Stimulated activated CD4-positive, alpha-beta T cell treated with anti-CD3 and anti-CD28 coated beads, Interleukin-1b, Interleukin-23, amount 100 ng/mL, for 1 hour (primary cell): ENCODE measurements at places on chromosomes 5 and 9.

DNA sequence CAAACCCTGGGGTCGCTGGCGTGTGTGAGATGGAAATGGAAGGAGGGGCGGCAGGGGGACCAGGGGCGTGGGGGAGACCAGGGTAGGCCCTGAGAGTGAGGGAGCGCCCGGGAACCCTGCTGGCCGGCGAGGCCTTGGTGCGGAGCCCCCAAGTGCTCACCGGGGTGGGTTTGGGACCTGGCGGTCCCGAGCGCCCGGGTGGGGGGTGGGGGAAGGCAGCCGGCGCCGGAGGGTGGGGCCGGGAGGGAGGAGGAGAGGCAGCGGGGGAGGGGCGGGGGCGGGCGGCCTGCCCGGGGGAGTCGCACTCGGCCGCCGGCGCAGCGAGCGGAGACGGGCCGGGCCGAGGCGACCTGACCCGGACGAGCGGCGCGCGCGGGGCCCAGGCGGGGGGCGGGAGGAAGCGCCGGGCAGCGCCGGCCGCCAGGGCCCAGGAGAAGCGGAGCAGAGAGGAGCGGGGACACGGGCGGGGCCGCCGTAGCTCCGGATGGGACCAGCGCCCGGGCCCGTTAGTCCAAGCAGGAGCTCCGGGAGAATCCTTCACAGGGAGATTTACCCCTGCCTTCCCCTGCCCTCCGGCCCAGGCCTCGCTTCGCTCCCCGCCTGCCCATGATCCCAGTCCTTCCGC, at the start of gene NPR2:
TSS of gene NPR2 (plus strand) at position 295 of the 625 bp plus-strand sequence. CDS start 818 bp downstream, outside the sequence.
- no peak for DNase-seq

GRCh38 chr9:38112049-38112448, 43.0 kb upstream of the SHB start:
- DNase-seq = no peak

DNA sequence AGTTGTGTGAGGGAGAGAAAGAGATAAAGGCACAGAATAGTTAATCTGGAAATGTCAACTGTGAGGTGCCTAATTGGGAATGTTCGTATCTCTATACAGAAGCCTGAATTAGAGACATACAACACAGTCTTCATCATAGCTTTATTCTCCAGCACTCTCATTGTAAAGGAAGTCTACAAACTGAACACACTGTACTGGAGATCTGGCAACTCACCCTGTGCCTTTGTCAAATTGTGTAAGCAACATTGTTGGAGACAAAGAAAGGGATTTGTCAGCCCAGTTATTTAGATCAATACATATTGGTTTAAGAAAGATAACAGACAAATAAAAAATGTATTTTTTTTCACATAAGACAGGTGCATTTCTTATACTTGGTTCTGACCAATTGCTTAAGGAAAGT, 832.9 kb upstream of the DMAC1 start:
- no peak for DNase-seq

DNA sequence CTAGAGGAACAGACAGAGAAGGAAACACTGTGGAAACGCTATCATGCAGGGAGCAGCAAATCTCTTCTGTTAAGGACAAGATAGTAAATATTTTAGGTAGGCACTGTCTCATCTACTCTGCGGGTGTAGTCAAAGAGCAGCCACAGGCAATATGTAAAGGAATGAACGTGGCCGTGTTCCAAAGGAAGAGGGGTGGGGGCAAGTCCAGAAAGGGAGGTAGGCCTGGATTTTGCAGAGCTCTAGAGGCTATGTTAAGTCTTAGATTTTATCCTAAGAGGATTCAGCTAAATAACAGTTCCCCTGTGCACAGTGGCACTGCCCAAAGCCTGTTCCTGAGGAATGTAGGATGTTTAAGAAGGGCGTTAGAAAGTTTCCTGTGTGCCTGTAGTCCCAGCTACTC, 161.6 kb downstream of the ACTL7B start:
- no peak for DNase-seq

GRCh38 chr9:137670391-137671195, 51.8 kb downstream of the EHMT1 start:
- DNase-seq = no peak

DNA sequence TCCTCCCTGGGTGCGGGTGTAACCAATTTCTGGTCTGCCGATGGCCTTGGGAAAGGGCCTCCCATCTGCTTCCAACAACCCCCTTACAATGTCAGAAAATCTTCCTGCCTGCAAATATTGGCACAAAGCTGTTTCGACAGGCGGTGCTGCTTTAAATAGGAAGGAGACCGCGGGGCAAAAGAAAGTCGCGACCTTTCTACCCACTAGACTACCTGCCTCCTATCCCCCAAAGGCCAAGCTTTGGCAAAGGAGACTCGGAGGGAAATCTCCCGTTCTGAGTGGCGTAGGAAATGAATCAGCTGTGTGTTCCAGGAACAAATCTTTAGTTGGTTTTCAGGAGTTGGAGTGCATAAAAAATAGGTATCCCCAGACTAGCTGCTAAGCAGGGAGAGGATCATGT, 36.8 kb upstream of the NFIB start:
- no peak for DNase-seq

DNA sequence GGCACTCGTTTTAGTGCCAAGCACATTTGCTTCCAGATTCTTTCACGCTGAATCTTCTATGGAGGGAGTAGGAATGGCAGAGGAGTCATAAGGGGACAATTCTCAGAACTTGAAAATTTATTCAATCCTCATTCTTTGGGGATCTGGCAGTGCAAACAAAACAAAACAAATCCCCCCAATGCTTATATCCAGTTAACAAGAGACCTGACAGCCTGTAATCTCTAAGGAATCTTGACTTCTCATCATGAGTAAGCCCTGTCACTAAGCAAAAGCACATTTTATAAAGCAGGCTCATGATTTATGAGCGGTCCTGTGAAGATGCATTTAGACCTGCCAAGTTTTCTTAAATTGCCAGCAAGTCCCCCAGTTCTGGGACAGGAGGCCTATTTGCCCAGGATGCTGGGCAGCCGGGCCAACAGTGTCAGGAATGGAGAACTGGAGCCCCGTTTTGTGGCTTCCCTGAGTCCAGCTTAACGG, 513.9 kb downstream of the CTNND2 start:
- DNase-seq = no peak

GRCh38 chr9:121581786-121582600, 69.4 kb upstream of the DAB2IP start:
- no peak for DNase-seq

- DNase-seq = no peak
These were observed 107.2 kb downstream of the PDE4D start for GRCh38 chr5:59786334-59786805.

DNA sequence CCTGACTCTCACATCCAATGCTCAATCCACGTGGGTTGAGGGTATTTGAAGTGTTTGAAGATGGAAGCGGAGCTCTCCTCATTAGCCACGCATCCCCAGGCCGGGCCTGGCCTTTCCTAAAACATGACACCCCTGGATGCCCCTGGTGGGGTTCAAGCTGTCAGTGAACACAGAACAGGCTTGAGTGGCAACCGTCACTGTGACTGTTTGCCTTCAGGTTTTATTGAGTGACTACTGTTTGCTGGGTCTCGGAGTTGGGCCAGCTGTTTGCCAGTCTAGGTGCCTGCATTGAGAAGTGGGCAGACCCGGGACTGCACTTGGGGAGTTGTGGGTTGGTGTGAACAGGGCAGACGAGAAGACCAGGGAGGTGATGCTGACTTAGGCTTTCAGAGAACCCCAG, 7.8 kb upstream of the OLFM1 start:
- DNase-seq = no peak

DNA sequence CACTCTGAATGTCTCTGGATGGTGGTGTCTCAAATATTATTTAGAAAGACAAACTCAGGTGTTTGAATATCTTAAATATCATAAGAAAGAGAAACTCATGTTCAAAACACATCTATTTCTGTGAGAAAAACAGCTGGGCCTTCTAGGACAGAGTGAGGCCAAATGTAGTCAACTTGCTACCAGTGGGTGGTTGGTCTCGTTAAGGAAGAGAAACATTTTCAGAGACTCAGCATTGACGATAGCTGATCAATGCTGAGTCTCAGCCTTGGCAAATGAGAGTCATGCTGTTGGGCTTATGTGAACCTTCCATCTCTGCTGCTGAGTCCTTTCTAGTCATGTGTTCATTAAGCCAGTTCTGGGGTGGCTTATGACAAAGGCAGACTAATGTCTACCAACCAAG, 418.0 kb downstream of the CETN3 start:
- DNase-seq = no peak
